ENCODE measurements at places on chromosomes 1 and 21.

GRCh38 chr21:33259428-33259827, 6.7 kb upstream of the IL10RB start:
- DNase-seq = no peak

DNA sequence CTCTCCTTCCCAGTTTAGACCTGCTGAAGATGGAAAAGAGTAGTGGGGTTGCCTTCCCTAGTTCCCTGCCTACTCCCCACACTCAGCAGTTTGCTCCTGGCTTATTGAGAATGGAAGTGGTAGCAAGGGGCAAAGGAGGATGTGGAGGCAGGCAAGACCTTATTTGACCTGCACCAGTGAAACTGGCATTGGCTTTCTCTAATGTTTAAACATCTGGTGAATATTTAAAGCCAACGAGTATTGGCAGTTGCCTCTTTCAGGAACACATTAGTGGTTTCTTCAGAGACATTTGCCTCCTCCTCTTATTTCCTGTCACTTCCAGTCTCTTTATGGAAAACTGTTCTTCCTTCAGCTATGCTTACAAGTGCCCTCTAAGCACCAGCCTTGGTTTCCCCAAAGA, 62.4 kb upstream of the VAV3 start:
- DNase-seq = no peak

DNA sequence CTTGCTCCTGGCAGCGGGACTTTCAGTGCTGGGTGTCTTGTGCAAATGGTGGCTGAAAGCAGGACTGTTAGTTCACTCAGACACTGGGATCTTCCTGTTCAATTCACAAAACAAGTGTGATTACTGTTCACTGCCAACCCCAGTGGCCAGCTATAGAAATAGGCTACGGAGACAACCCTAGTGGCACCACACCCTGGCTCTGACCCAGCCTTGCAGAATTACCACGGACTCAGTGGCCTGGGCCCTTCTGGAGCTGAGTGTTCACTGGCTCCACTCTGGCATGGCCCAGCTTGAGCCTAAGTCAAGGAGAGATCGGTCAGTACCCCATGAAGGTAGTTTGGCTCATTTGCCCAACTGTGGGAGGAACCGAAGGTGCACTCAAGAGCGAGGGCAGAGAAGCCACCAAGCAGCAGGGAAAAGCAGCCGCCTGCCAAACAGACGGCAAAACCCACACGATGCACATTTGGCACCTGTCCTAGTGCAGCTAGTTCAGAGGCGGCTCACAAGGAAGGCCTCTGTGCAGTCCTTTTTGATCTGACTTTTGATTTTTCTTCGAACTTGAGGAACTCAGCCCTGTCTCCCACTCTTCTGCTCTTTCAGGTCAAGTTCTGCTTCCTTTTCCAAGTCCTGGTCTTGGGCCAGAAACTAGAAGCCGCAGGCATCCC, 5.9 kb downstream of the KIAA2013 start:
- no peak for DNase-seq

GRCh38 chr21:41964171-41964570, 10.4 kb upstream of the C2CD2 start:
- DNase-seq = no peak

DNA sequence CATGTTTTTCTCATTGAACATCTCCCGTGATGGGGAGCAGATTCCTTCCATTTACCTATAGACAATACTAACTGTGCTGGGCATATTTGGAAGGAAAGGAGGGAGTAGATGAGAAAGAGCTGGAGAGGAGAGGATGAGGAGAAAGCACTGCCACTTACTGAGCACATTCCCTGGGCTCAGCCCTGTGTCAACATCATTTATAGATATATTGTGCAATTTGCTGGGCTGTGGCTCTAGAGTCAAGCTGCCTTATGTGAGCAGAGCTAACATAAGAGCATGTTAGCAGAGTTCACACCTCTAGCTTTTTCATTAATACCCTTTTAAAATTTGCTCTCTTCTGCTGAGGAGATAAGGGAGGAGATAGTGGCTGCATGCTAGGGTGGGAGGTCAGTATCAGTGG, 22.3 kb upstream of the CD53 start:
- no peak for DNase-seq

- no peak for DNase-seq
Observed at GRCh38 chr1:182709225-182709764, 24.9 kb upstream of the RGS8 start.

DNA sequence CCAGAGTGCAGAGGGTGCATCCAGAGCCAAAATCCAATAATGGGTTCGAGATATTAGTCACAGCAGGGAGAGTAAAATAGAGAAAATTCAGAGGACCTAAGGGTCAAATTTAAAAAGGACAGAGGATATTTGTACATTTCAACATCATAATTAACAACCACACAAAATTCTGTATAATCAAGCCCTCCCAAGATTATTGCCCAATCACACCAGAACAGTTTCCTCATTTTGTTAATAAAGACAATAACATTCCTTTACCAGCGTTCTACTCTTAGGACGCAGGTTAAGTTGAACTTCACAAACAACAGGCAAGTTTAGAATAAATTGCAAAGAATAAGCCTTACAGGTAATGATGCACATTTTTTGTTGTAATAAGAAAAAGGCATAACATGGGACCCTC, 462.8 kb downstream of the PTPRC start:
- DNase-seq = no peak

GRCh38 chr1:34518146-34518699, 236.6 kb upstream of the GJB5 start:
- DNase-seq = peak; percentile 85

- DNase-seq = no peak
Observed at GRCh38 chr21:35189077-35189863, 140.2 kb upstream of the RUNX1 start.

DNA sequence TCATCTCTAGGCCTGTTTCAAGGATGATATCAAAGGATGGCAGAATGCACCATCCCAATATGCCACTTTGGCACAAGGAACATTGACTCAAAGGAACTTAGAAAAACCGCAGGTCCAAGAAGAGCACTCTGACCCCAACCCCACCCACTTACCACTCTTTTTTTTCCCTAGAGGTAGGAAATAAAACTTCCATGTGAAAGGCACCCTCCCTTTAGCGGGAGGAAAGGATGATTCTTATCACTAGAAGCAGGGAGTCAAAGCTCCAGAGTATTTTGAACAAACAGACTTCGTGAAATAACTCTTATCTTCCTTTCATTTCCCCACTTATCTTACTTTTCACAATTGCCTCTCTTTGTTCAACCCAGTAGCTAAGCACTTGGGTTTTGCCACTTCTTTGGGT, 22.2 kb downstream of the PSMG1 start:
- DNase-seq = no peak

- peak; percentile 74 for DNase-seq
Observed at GRCh38 chr1:18927654-18928272, 25.4 kb upstream of the ALDH4A1 start.

- DNase-seq = no peak
Observed at GRCh38 chr1:167499106-167499505, 19.2 kb downstream of the CD247 start.

GRCh38 chr1:45802343-45803298, 791 bp upstream of the MAST2 start:
- peak; percentile 78 for DNase-seq

DNA sequence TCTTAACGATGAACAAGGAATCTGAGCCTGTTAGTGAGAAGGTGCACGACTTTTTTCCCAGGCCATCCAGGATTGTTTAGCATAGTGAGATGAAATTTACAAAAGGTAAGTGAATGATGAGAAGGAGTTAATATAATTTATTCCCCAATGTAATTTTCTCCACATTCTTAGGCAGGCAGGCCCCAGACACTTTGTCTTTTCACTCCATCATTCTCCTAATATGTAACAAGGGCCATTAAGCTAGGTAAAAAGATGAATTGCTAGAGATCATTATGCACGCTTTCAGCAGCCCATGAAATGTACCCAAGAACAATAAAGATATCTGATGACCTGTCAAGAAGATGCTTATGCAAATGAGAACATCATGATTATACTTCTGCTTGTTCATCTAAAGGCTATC, 24.1 kb downstream of the NIBAN1 start:
- no peak for DNase-seq

DNA sequence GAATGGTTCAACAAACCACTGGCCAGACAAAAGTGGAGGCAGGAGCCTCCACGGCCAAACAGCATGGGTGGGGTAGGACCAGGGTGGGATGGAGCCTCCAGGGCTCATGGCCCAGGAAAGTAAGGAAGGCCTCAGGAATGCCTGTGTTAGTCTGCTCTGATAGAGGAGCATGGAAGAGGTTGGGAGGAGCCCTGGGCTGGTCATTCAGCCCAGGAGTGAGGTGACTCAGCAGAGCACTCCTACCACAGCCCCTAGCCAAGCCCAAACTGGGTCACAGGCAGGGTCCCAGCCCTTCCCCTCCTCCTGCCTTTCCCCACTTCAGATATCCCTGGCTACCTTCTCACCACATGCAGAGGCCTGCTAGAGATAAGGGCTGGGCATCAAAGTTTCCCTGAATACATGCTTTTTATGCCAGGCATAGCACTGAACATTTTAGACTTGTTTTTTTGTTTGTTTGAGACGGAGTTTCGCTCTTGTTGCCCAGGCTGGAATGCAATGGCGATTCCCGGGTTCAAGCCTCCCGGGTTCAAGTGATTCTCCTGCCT, 3.1 kb upstream of the SHISA4 start:
- no peak for DNase-seq

DNA sequence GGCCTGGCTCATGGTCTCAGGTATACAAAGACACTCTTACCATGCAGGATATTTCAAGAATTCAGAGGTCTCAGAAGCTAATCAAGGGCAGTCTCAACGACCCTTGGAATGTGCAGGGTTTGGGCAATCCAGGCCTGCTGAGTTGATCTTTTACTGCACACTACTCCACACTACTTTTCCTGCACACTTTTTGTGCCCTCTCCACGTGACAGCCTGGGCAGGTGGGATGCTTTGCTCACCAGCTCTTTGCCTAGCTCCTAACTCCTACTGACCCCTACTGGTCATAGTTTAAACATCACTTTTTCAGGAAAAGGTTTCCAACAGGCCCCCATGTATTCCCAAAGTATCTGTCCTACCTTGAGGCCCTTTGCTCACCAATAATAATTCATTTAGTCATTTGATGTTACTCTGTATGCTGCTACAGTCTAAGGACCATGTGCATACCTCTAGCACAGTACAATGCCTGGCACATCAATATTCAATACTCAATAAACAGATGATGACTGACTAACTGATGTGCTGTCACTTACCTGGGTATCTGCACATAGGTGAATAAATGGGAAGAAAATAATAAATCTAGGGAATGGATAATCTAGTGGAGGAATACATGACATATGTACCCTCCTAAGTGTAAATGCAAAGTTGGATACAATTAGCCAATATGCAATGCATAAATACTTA, 9.6 kb downstream of the DUSP23 start:
- DNase-seq = peak; percentile 78

DNA sequence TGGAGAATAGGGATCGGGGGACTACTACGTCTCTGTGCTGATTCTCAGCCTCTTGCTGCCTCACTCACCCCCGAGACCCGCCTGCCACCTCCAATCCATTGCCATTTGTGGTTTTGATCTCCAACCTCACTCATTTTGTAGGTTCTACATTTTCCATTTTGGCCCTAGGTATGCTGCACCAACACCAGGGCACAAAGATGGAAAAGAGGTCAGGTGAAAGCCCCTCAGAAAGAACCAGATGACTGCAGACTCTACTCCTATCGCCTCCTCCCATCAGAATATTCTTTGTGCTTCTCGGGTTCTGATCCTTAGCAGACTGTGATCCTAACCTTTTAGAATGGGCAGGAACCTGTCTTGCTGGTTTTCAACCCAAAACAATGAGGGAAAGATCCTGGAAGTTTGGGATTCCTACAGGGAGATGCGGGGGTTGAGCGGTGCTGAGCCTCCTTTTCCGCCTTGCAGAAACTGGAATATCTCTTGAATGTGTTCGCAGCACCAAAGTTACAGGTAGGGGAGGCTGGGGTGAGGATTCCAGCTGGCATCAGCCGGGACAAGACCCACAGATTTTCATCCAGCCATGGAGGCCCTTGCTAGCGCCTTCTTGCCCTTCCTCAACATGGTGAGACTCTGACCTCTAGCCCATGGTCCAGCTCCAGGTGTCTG, 53.1 kb downstream of the RHBG start:
- no peak for DNase-seq

- no peak for DNase-seq
Observed at GRCh38 chr21:42724226-42724920, 71.0 kb downstream of the PDE9A start.

GRCh38 chr1:50659107-50659662, 235.9 kb upstream of the DMRTA2 start:
- DNase-seq = no peak

DNA sequence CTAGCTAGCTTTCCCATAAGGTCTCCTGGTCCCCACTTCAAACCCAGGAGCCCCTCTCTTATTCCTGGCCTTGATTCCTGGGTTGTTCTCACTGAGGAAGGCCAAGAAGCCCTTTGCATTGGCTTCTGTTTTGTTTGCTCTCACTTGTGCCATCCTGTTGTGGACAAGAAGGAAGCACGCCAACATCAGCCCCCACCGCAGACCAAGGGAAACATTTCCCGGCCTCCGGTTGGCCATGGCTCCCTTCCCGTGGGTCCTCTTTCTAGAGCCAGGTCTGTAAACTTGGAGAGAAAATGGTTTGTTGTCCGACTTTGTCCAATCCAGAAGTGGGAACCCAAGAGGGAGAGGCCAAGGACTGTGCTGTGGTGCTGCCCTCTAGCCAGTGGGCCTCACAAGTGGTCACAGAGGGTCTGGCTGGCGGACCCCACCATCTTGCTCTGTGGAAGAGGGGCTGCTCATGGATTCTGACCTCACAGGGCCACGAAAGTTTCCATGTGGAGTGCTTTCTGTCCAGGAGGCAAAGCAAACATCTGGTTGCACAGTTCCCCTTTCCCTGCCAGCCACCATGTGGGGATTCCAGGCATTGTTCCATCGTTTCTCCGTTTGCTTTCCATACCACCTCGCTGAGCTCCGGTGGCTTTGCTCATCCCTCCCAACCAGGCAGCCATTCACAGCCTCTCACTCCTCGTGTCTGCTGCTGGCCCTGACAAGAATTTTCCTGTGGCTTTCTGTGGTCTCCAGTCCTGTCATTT, 18.9 kb upstream of the TENT5C start:
- no peak for DNase-seq

- no peak for DNase-seq
Observed at GRCh38 chr1:38899560-38899959, 18.2 kb upstream of the GJA9 start.

DNA sequence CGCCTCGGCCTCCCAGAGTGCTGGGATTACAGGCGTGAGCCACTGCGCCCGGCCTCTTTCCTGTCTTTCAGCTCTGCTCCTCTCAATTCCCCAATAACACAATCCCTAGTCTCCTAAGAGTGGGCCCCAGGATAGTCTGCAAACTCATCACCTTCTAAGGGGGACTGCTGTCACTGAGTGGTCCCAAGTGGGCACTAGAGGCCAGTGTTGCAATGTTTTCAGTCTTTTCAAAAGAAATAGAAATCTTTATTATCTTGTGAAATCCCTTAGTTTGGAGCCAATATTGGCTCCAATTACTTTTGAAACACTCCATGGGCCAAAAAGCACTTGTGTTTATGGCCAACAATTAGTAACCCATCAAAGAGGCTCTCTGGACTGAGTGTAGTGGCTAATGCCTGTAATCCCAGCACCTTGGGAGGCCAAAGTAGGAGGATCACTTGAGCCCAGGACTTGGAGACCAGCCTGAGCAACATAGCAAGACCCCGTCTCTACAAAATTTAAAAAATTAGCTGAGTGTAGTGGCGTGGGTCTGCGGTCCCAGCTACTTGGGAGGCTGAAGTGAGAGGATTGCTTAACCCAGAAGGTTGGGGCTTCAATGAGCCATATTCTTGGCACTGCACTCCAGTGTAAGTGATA, 28.6 kb upstream of the ZNF697 start:
- DNase-seq = no peak
